Suppressor macrophage (primary cell): ENCODE measurements at places on chromosomes 1 and 21.

- peak; percentile 72 for DNase-seq
These were observed 150.8 kb upstream of the ETV3 start for GRCh38 chr1:157288996-157289395.

- no peak for DNase-seq
These were observed 53.1 kb downstream of the HNRNPR start for GRCh38 chr1:23290836-23291565.

- DNase-seq, result peak; percentile 68
These were observed 86.8 kb downstream of the KCNJ6 start for GRCh38 chr21:37829447-37829846.

DNA sequence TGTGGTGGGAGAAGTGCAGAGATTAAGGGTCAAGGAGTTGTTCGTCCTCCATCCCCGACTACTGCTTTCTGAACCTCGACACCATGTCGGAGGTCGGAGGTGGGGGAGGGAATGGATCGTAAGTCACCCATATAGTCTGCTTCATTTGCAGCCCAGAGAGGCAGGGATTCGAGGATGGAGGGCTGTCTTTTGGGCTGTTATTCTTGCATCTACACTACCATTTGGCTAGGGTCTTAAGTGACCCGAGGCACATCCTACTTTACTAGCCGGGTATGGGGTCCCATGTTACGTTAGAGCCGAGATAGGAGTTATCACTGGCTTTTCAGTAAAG is 578 bp downstream of the USP21 start:
- no peak for DNase-seq

GRCh38 chr1:170592591-170593111 is 60.7 kb downstream of the GORAB start:
- no peak for DNase-seq

DNA sequence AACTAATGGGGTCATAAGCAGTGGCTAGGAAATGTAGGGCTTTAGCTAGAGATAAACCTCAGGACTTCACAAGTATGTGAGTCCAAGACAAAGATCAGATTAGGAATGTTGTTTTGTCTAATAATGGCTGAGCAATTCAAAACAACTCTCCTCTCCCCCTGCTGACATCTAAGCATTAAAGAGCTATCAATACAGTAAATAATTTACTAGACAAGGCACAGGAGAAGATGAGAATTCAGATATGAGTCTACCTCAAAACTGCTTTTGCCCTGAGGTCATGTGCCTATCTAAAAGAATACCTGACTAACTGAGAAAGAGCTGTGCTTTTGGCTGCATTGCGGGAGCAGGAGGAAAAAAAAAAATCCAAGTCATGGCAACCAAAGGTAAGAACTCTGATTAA is 86.8 kb downstream of the SPATA17 start:
- no peak for DNase-seq

DNA sequence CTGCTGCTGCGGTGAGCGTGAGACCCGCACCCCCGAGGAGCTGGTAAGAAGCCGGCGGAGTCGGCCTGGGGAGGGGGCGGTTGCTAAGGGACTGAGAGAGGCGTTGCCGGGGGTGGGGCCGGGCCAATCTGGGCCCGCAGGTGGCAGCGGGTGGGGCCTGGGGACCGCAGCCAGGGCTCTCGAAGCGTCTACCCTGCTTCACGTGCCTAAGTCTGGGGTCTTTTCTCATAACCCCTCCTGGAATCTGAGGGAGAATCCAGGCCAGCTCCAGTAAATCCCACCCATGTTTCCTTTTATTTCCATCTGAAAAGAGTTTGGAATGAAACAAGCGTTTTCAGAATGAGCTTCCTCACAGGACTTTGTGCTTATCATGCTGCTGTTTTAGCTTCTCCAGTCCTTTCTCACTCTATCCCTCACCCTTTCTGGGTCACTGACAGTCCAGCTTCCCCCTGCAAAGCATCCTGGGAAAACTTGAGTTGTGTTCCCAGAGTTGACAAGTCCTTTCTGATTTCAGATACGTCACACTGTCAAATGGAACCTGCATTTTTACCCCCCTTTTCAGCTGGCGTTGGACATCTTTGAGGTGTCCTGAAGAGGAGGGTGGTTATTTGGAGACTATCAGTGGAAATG is 431 bp downstream of the CLCN6 start:
- peak; percentile 50 for DNase-seq

GRCh38 chr1:81954534-81955020 is 153.8 kb downstream of the ADGRL2 start:
- no peak for DNase-seq

GRCh38 chr1:41618066-41618825 is 133.8 kb upstream of the EDN2 start:
- DNase-seq, result peak; percentile 73

DNA sequence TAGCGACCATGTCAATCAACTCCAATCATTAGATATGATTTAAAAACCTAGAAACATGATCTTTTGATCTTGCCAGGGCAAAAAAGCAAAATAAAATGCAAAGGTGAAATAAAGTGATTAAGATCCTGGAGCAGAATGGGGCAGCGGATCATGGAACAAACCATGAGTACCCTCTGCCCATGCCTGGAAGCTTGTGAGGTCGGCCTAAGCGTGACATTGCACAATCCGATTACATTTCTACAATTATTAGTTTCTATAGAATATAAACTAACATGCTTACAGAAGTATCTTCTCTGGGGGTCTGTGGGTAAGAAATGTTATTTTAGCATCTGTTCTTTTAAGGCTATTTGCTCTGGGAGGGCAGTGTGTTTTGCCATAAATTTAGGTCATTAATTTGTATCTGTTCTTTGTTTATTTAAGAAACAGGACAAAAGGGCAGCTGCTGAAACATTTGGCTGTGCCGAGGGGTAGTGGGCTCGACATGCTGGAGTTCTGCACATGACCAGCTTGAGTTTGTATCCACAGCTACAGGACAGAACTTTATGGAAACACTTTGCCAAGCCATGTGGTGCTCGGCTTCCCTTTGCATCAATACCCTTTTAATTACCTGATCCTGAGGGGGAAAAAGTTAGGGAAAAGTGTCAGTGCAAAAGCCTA is 55.9 kb downstream of the ZBTB18 start:
- no peak for DNase-seq

- DNase-seq, result no peak
These were observed 23.6 kb upstream of the PIGC start for GRCh38 chr1:172467446-172467845.

DNA sequence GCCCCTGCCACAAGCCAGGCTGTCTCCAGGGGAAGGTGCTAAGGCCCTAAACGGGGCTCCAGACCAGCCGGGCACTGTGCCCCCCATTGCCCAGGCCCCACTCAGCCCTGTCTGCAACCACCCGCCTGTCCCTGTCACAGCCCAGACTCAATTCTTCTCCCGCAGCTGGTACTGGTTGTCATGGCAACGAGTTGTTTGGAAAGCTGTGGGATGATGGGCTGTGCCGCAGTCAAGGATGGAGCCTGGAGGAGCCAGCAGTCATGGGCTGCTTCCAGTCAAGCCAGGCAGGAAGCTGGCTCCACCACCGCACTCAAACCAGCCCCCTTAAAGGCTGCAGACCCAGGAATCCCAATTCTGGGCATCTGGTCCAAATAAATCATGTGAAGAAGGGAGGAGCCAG is 4.2 kb downstream of the SPOCD1 start:
- DNase-seq, result no peak

DNA sequence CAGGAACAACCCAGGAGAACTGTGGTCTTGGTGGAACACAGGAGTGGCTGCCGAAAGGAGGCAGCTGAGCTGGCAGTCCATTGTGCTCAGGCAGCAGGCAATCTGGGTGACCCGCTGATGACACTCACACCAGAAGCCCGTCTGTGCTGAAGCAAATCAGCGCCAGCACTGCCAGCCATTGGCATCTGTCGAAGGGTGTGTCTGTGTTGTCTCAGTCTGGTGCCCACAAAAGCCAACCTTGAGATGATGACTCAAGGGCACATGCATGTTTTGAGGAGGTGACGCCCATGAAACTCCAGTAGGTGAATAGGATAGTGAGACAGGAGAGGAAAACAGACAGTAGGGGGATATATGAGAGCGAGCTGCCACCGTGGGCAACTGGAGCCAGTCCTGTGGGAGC is 167.3 kb downstream of the KAZN start:
- DNase-seq, result no peak

DNA sequence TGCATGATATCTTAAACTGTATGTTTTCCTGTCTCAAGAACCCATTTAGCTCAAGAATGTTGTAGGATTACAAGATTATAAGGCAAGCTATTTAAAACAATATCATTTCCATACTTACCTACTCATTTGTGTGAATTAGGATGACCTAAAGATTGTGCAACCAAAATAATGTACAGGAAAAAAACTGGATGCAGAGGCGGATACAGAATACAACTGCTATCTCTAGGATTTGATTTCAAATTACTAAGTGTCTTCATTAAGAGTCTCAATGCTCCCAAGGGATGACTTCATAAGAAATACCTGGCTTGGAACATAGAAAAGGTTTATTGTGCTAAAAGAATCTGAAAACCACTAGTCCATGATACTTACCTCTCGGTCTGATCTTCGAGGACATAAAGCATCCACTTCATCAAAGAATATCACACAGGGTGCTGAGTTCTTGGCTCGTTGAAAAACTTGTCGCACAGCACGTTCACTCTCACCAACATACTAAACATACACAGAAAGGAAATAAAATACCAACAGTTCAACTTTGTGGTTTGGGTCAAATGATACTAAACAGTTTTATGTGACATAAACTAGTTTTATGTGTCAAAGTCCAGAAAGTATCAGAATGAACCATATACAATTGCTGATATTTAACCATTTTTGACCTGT is 54.9 kb downstream of the NVL start:
- DNase-seq, result no peak

- peak; percentile 42 for DNase-seq
These were observed 10.7 kb downstream of the PLA2G5 start for GRCh38 chr1:20080441-20081352.

DNA sequence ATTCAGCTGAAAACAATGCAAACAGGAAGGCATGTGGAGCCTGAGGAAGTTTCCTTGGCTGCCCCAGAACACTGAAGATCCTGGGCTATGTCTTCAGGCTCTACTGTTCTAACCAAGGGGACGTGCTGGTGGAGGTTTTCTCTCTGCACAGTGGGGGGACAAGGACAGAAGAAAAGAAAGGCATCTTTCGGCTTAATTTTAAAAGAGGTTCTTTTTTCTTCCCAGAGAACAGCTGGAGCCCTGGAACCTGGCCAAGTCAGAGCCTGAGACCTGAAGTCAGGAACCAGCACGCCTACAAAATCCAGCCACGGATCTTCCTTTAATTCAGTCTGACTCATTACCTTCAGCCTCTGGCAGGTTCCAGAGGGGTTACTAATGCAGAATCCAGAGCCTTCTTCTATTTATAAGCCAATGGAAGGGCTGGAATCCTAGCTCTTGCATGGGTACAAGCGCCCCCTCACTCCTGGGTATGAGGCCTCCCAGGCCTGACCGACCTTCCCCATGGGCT is 19.8 kb downstream of the CTNNBIP1 start:
- peak; percentile 58 for DNase-seq

- DNase-seq, result no peak
These were observed 142.7 kb upstream of the UBE2U start for GRCh38 chr1:64060611-64061302.

- DNase-seq, result no peak
These were observed 55.9 kb downstream of the SEC16B start for GRCh38 chr1:177913762-177914540.

GRCh38 chr1:170318736-170319135 is 173.0 kb downstream of the NTMT2 start:
- no peak for DNase-seq

DNA sequence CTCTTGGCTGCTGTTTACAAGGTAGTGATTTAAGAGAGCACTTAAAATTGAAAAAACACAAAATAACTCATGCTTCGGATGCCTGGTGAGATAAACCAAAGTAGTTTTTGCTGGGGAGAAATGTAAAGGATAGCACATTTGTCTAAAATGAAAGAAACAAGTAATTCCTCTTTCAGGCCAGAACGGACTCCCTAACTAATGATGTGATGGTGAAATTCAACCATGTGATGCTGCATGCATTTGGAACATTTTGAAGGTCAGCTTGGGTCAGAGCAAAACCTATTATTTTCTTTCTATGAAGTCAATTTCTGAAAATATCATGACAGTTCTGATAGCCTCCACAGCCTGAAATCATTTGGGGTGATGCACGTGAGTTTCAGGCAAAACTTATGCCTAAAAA is 27.6 kb downstream of the NMNAT2 start:
- peak; percentile 7 for DNase-seq

GRCh38 chr1:245041058-245041698 is 113.6 kb upstream of the KIF26B start:
- DNase-seq, result no peak

GRCh38 chr1:47697616-47698335 is 259.9 kb downstream of the FOXD2 start:
- no peak for DNase-seq

GRCh38 chr1:17893891-17894631 is 138.9 kb downstream of the ACTL8 start:
- no peak for DNase-seq

DNA sequence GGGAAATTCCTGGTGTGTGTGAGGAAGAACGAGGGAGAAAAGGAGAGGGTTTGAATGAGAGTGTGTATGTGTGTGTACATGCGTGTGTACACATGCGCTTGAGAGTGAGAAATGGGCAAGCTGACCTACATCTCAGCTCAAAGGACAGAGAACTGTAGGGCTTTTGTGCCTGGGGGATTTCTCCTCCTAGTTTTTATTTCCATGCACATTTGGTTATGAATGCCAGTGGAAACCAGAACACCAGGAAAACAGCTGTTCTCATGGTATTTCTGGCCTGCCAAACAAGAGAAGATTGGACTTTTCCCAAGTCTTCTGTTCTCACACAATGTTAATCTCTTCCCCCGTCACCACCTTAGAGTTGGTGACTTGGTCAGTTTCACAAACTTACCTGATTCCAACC is 45.2 kb downstream of the SLC44A3 start:
- DNase-seq, result no peak

GRCh38 chr1:46420533-46420915 is 26.4 kb downstream of the FAAH start:
- no peak for DNase-seq

DNA sequence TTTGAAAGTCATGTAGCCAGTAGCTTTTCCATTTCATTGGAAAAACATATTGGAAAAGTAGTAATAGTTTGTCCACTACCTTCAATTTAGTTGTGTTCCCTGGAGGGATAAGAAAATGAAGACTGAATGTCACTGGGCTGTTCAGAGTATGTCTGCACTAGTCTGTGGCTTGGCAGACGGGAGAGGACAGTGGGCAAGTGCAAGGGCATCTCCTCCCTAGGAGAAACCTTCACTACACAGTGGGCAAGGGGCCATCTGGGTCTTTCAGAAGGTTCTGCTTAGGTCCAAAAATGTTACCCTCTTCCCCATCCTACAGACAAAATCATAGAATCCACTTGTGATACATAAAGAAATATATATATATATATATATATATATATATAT is 118.1 kb downstream of the C1orf21 start:
- no peak for DNase-seq

GRCh38 chr21:41583274-41583790 is 75.4 kb upstream of the TMPRSS2 start:
- DNase-seq, result no peak
